Ureter (tissue), 1 donor: ENCODE measurements at places on chromosomes 13 and 19.
A peak's percentile ranks its signal among the peaks of the same experiment; 100 is the strongest.

DNA sequence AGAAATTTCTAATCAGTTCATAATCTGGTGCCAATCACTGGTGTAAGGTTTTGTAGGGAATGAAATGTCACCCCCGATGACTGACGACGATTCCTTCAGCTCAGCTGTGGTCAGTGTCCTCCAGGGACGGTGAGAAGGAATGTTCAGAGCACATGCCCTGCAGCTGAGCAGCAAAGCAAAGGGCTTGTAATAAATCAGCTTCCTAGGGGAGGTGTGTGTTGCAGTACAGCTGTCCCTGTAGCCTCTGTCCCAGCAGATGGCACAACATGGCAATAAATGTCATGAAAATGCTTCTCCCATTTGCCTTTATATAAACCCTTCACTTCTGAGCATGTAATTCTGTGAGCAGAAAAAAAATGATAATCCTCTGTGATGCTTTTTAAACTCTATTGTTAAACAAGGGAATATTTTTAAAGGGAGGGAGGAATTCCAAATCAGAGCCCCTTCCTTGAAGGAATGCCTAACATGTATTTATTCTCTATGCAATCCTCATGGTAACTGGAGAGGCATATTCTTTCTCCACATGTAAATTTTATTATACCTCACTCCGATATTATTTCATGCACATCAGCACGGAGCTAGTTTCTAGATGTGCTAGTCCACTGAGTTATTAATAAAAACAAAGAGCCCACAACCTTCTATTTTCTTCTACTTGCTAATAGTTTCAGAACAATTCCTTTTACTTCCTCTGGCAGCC lies 102.5 kb downstream of the FAM216B start:
- no peak for DNase-seq

GRCh38 chr13:78228211-78228610 lies 309.6 kb upstream of the EDNRB start:
- DNase-seq: no peak

DNA sequence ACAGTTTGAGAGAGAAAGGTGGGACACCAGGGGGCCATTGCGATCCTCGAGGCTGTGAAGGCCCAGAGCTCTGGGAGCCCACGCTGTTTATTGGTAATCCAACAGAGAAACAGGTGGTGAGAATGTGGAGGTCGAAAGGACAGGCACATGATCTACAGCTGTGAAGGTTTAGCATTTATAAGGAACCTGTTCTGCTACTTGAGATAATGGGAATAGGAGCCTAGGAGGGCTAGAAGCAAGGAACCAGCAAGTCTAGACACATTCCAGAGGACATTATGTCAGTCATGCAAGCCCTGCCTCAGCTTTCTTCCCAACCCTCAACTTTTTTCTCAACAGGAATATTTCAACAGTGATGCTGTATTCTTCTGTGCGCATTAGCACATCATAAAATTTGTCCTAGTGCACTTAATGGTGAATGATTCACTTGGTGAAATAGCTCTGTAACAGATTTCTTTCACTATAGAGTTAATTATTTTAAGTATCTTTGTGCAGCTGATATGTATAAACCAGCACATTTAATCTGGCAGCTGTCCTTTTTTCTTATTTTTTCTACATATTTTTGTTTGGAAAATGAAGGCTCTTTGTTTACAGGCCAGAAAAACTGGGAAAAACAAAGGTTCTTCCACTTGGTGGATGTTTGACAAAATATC lies 25.4 kb downstream of the ZNF90 start:
- no peak for DNase-seq

- peak; percentile 99 for DNase-seq
These were observed 23.1 kb upstream of the ZNF846 start for GRCh38 chr19:9791552-9792205.

DNA sequence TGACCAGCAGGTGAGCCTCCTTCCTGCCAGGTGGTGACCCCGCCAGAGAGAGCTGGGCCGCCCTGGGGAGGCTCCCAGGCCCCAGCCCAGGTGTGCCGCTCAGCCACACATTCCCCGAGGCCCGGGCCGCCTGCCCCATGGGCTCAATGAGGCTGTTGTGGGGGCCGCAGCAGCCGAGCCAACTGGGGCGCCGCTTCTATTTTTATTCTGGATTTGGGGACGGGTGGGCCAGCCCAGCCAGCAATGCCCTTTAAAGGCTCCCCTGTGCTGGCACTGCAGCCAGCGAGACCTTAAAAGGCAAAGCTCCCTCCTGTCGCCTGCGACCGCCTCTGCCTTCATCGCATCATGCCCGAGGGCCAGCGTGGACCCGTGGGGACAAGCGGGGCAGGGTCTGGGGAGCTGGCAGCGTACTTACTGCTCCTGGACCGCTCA lies 17.7 kb upstream of the CRTC1 start:
- no peak for DNase-seq

DNA sequence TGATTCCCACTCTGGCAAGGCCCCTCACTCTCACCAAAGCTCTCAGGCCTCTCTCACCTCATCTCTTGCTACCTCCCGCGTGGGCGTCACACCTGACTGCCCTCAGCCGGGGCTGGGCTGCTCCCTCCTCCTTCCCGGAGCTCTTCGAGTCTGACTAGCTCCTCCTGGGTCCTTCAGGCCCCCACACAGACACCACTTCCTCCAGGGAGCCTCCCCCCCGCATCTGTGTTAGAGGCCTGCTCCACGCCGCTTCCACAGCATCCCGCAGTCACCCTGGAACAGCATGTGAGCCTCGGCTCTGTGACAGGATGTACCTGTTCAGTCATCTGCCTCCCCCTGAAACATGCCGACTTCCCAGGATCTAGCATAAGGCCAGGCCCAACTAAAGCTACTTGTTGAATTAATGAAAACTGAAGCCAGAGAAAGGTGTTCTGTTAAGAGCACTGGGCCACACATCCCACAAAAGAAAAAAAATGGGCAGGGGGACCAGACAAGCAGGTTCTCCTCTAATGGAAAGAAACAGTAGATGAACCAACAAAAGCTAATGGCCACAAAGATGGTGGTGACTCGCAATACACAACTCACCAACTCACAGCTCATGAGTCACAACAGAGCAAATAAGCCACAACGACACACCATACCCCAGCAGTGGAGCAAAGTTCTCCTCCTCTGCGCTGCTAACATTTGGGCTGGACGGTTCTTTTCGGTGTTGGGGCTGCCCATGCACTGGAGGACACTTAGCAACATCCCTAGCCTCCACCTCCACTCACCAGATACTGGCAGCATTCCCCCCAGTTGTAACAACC lies 3.0 kb downstream of the PPP6R1 start:
- no peak for DNase-seq

GRCh38 chr13:54953786-54954185 lies 1925.2 kb downstream of the OLFM4 start:
- DNase-seq: no peak

GRCh38 chr13:35720690-35721554 lies 244.4 kb upstream of the MAB21L1 start:
- no peak for DNase-seq

DNA sequence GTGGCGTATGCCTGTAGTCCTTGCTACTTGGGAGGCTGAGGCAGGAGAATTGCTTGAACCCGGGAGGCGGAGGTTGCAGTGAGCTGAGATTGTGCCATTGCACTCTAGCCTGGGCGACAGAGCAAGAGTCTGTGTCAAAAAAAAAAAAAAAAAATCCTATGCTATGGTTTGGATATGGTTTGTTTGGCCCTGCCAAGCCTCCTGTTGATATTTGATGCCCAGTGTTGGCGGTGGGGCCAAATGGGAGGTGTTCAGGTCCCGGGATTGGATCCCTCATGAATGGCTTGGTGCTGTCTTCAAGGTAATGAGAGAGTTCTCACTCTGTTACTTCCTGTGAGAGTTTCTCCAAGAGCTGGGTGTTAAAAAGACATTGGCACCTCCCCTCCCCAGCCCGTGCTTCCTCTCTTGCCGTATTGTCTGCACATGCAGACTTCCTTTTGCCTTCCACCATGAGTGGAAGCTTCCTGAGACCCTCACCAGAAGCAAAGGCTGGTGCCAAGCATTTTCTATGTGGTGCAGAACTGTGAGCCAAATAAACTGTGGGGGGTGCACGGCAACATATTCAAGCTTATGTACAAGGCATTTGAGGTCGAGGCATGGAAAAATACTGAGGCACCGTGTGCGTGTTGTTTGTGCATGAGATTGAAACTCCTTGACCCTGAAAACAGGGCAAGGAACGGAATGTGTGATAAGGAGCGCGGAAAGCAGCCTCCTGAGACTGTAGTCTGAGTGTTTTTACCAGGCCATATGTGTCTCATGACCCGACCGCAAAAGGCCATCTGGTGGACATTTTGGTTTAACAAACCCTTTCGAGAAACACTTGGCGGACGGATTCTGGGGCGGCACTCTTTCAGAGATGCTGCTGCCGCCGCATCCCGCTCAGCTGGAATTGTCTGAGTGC lies 7.3 kb downstream of the SIGLEC9 start:
- DNase-seq: no peak

GRCh38 chr19:53002479-53002878 lies 11.2 kb upstream of the ERVV-1 start:
- no peak for DNase-seq

DNA sequence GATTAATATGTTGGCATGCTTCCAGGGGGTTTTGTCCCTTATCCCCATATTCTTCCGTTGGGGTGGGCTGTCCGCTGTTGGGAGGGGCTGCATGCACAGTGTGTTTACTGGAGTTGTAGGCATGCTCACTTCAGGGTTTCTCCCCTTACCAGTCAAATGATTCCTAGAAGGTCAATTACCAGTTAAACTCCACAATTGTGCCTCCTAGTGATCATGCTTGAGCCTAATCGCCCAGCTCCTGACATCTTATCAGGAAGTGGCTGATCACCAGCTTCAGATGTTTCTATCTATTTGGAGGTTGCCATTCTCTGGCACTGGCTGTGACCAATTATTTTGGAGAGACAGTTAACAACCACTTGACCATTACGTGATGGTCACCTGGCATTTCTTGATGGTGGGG lies 1090.0 kb downstream of the SLITRK5 start:
- no peak for DNase-seq

DNA sequence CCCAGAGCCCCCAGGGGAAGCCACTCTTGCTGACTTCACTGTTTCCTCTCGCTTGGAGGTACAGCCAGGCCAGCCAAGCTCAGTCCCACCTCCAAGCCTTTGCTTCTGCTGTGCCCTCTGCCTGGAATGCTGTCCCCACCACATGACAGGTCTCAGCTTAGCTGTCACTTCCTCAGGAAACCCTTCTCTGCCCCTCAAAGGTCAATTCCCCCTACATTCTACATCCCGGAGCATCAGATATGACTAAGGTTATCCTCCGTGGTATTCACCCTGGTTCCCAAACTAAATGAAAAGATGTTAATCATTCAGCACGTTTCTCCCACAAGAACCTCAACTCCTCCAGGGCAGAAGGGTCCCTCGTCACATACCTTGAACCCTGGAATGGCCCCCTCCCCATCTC lies 53.5 kb downstream of the PTPRS start:
- DNase-seq: no peak

- no peak for DNase-seq
These were observed 299.2 kb upstream of the DACH1 start for GRCh38 chr13:72166102-72166650.

DNA sequence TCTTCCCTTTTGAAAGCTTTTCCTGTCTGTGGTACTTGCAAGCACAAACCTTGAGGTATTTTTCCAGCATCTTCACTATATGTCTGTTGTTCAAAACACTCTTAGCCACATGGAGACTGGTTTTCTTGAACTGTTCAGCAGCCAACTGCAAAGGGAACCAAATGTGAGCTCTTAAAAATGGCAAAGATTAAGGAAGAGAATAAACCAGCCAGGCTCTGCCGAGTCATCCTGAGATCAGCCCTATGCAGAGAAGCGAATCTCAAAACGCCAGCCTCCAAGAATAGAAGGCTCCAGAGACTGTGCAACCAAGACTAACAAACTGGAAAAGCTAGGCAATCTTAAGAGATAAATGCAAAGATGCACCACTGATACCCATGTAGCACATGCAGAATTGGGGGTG lies 20.7 kb downstream of the AKAP8 start:
- DNase-seq: no peak

DNA sequence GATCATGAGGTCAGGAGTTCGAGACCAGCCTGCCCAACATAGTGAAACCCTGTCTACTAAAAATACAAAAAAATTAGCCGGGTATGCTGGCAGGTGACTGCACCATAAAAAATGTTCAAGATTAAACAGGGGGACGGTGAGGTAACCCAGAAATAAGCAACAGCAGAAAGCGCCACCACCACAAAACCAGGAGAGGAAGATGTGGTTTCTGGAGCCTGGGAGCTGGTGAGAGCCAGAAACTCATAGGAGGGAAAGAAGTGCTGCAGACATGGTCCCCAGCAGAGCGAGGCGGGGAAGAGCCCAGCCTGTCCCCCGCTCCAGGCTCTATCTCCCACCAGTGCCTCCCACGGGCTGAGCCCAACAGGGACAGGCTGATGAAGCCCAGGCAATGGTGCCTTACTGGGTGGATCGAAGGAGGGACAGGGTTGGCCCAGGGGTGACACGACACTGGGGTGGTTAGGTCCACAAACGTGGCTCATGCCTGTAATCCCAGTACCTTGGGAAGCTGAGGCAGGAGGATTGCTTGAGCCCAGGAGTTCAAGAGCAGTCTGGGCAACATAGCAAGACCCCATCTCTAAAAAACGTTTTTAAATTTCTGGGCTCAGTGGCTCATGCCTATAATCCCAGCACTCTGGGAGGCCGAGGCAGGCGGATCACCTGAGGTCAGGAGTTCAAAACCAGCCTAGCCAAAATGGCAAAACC lies 19.0 kb downstream of the SPC24 start:
- no peak for DNase-seq

DNA sequence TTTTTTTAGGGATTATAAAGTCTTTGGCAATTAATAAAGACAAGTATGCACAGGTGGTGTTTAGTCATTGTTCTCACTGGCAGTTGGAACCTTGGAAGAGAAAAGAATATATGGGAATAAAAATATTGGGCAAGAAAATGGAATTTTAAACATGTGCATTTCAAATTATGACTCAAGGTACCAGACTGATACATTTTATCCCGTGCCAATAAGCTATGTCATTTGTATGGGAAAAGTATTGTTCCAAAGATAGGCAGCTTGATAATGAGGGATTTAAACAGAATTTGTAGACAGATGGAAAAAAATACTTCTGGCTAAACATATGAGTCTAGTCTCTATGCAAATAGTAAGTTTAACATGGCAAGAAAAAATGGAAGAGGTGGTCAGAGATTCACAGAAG lies 169.5 kb upstream of the UFM1 start:
- no peak for DNase-seq

- no peak for DNase-seq
These were observed 501.5 kb downstream of the SUCLA2 start for GRCh38 chr13:47499358-47500150.

DNA sequence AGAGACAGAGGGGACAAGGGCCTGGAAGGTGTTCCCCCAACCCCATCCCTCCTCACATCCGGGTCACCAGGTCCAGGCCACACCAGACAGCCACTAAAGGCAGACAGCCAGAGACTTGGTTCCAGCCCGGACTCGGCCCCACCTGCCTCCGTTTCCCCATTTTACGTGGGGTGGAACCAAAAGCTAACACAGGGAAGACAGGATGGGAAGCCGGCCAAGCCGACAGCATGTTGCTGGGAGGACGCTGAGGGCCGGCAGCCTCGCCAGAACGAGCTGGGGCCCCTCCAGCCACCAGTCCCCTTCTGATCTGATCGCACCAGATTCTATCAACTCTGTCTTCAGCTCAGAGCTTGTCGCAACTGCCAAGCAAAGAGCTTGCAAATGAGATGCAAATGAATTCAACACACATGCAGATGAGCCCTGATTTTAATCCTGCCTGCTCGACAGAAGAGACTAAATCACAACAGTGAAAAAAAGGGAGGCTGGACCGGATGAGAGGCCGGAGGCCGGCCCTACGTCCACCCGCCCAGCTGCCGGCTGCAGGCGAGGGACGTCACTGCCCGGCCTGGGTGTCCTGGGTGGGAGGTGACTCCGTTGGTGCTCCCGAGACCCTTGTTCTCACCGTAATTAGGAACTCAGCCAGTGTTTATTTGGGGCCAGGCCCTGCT lies 17.5 kb upstream of the SHC2 start:
- no peak for DNase-seq

GRCh38 chr19:18437491-18438330 lies at the start of gene ISYNA1:
Gene ISYNA1, minus strand, starts transcription at chr19:18438133. Its CDS starts 154 bp downstream, at chr19:18437979.
- DNase-seq: no peak
